ENCODE measurements at places on chromosomes 6 and 20. TPM values are rescaled to one million over a fixed set of nuclear protein-coding genes. Genes with fewer than 3 reads are reported as not detected.

DNA sequence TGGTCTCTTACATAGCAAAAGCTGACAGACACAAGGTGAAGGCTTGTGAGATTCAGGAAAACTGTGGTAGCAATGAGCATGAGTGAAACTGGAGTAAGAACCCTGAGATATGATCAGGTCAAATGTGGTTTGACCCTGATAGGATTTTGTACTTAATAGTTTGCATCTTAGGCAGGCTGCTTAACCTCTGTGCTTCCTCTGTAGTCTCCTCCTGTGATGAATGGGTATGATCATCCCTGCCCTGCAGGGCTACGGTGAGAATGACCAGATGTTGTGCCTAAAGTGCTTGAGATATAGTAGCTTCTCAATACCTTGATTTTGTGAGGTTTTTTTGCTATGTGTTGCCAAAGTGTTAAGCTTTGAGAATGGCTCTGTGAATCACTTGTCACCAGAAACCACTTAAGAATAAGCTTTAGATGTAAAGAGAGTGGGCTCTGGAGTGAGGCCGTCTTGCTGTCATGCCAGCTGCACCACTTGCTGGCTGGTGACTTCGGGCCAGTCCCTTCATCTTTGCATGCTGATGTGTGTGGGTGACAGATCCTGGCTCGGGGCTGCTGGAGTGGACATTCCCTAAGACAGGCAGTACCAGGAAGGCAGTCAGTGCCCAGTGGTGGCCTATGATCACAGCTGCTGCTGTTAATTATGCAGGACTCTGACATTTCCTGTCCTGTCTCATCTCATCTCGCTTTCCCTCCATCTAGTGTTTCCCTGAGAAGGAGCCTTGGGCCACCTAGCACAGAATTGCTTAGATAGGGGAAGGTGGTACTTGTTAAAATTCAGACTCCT is 254.7 kb downstream of the NFATC2 start:
- no peak overlapping the region for H3K4me3 ChIP-seq
- H3K4me1 ChIP-seq: no peaks in the 10 kb centered on the region
- DNase-seq: no peak
- no peaks in the 10 kb centered on the region for H3K36me3 ChIP-seq
- peaks cover 17% of the 10 kb centered on the region for H3K27me3 ChIP-seq

The FRK gene
- under 0.01 TPM for total RNA-seq

- peaks cover 6% of the 10 kb centered on the region for H3K4me1 ChIP-seq
- peak overlapping the region; percentile 70 for H3K27ac ChIP-seq
- DNase-seq: peak; percentile 85
These were observed 269.1 kb downstream of the PHF3 start for GRCh38 chr6:63904650-63905248.

DNA sequence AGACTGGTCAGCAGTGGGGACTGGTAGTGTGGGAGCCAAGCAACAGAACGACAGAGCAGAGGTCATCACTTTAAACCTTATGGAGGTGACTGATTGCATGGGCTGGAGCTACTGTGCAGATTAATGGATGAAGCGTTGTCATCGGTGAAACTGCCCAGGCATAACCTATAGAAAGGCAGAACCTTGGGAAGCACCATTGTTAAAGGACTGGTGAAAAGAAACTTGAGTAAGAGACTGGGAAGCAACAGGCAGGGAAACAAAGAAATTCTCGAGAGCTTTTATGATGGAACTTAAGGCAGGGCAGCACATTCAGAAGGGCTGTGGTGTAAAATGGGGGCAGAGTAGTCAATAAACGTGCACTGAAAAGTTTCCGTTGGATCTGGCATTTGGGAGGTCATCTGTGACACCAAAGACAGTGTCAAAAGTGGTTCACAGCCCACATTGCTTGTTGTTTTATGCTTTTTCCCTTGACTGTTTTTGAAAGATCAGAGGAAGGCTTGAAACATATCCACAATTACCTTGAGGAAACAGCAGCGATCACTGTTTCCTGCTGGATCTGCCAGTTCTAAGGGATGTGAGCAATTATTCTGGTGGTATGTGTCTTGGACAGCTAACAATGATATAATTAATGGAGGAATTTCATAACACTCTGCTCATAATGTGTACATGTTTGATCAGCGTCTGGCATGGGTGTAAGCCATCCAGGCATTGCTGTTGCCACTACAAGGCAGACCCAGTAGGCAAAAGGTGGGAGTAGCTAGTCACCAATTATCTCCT is 62.7 kb downstream of the LRRC1 start:
- no peak for DNase-seq
- no peaks in the 10 kb centered on the region for H3K36me3 ChIP-seq
- H3K4me3 ChIP-seq: no peak overlapping the region
- H3K27ac ChIP-seq: no peak overlapping the region
- H3K27me3 ChIP-seq: no peaks in the 10 kb centered on the region

The PGC gene
- total RNA-seq: not detected

DNA sequence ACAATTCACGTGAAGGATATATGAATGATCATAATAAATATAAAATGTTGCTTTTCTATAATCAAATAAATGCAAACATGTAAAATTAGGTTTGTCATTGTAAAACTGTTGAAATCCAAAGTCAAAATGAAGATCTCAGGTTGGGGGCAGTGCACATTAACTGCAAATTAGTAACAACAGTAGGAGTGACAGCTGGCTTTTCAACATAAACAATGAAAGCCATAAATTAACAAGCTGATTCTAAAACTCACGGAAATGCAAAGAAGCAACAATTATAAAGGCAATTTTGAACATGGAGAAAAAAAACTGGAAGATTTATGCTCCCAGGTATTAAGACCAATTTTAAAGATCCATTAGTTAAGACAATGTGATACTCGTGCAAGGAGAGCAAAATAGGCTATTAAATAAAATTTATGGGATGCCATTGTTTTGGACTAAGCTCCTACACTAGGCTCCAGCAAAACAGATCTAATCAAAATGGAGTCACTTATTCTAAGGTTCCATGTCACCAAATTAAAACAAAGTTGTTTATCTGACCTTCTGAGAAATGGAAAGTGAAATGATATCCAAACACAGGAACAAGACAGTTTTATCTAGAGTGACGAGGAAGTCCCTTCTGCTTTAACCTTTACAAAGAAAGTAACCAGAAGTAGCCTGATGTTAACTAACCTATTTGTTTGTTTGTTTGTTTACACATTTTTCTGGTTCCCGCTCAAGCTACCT is 770.8 kb downstream of the EPHA7 start:
- no peaks in the 10 kb centered on the region for H3K36me3 ChIP-seq
- DNase-seq: no peak
- no peak overlapping the region for H3K4me3 ChIP-seq
- no peaks in the 10 kb centered on the region for H3K27me3 ChIP-seq
- H3K27ac ChIP-seq: no peak overlapping the region
- no peaks in the 10 kb centered on the region for H3K4me1 ChIP-seq

The MRPS10 gene
- total RNA-seq: 47.0 TPM

- peaks cover 31% of the 10 kb centered on the region for H3K4me1 ChIP-seq
- H3K27ac ChIP-seq: peak overlapping the region; percentile 47
- peak; percentile 57 for DNase-seq
- H3K27me3 ChIP-seq: no peaks in the 10 kb centered on the region
- H3K4me3 ChIP-seq: no peak overlapping the region
- peaks cover 12% of the 10 kb centered on the region for H3K36me3 ChIP-seq
These were observed 39.2 kb upstream of the TLDC2 start for GRCh38 chr20:36836591-36837269.

The NFATC2 gene
- total RNA-seq: 0.28 TPM

The EPPIN gene
- not detected for total RNA-seq

GRCh38 chr6:107564589-107564951 is 74.7 kb downstream of the SOBP start:
- DNase-seq: no peak
- H3K27me3 ChIP-seq: no peaks in the 10 kb centered on the region
- H3K27ac ChIP-seq: no peak overlapping the region
- H3K4me3 ChIP-seq: no peak overlapping the region
- H3K36me3 ChIP-seq: peaks cover 5% of the 10 kb centered on the region
- no peaks in the 10 kb centered on the region for H3K4me1 ChIP-seq

GRCh38 chr6:162337412-162337811 is 390.2 kb downstream of the PRKN start:
- no peaks in the 10 kb centered on the region for H3K36me3 ChIP-seq
- no peaks in the 10 kb centered on the region for H3K4me1 ChIP-seq
- H3K27me3 ChIP-seq: no peaks in the 10 kb centered on the region

The MUC21 gene
- not detected for total RNA-seq

- no peaks in the 10 kb centered on the region for H3K4me1 ChIP-seq
- no peaks in the 10 kb centered on the region for H3K36me3 ChIP-seq
- H3K4me3 ChIP-seq: no peak overlapping the region
- no peak overlapping the region for H3K27ac ChIP-seq
- DNase-seq: peak; percentile 78
- no peaks in the 10 kb centered on the region for H3K27me3 ChIP-seq
These were observed 25.4 kb downstream of the DOP1A start for GRCh38 chr6:83092756-83093399.

GRCh38 chr6:35370124-35370741 is 27.9 kb downstream of the PPARD start:
- peaks cover 26% of the 10 kb centered on the region for H3K4me1 ChIP-seq
- no peaks in the 10 kb centered on the region for H3K27me3 ChIP-seq
- H3K36me3 ChIP-seq: peaks cover 9% of the 10 kb centered on the region
- no peak overlapping the region for H3K4me3 ChIP-seq
- peak overlapping the region; percentile 76 for H3K27ac ChIP-seq
- peak; percentile 95 for DNase-seq

GRCh38 chr6:132936646-132937045 is 122.3 kb downstream of the RPS12 start:
- no peak for DNase-seq
- no peaks in the 10 kb centered on the region for H3K36me3 ChIP-seq
- H3K27me3 ChIP-seq: no peaks in the 10 kb centered on the region
- H3K27ac ChIP-seq: no peak overlapping the region
- H3K4me3 ChIP-seq: no peak overlapping the region
- peaks cover 7% of the 10 kb centered on the region for H3K4me1 ChIP-seq

- no peak overlapping the region for H3K27ac ChIP-seq
- H3K4me1 ChIP-seq: peaks cover 3% of the 10 kb centered on the region
- peaks cover 3% of the 10 kb centered on the region for H3K27me3 ChIP-seq
These were observed 22.6 kb downstream of the ETV7 start for GRCh38 chr6:36364669-36365479.

DNA sequence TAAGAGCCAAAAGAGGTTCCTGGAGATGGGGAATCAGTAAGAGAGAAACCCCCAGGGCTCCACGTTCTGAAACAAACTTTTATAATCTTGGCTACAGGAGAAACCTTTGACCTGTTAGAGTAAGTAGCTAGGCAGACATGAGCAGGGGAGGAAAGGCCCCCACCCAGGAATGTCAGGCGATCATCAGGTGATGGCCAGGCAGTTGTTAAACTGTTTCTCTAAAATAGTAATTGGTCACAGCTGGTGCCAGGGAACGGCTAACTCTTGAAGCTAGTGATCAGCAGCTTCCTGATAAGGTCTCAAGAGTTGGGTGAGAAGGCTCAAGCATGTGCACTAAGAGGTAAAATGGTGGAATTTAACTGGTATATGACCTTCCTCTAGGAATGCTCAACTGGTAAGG is 263.8 kb downstream of the HDGFL1 start:
- no peak overlapping the region for H3K27ac ChIP-seq
- peaks cover 4% of the 10 kb centered on the region for H3K4me1 ChIP-seq
- no peak overlapping the region for H3K4me3 ChIP-seq

- H3K4me3 ChIP-seq: no peak overlapping the region
- H3K36me3 ChIP-seq: no peaks in the 10 kb centered on the region
- H3K27ac ChIP-seq: no peak overlapping the region
- peaks cover 10% of the 10 kb centered on the region for H3K4me1 ChIP-seq
These were observed 330.7 kb downstream of the COL12A1 start for GRCh38 chr6:74875193-74875592.

The C20orf202 gene
- not detected for total RNA-seq

- peaks cover 3% of the 10 kb centered on the region for H3K36me3 ChIP-seq
- no peaks in the 10 kb centered on the region for H3K27me3 ChIP-seq
- H3K27ac ChIP-seq: no peak overlapping the region
- H3K4me3 ChIP-seq: no peak overlapping the region
These were observed 7.3 kb downstream of the VPS16 start for GRCh38 chr20:2847802-2848201.

DNA sequence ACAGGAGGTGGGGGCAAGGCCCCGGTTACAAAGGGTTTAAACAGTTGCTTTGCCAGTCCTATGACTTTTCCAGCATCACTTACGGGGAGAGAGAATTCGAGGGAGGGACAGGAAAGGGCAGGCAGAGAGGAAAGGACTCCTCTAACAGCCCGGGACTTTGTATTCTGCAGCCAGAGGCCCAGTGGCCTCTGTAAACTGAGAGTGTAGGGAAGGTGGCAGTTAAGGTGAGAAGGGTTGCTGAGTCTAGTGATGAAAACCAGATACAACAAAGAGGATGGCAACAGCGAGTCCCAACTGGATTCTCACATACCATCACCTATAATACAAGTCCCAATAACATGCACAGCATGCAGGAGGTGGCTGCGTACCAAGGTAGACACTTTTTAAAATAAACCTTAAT is 13.5 kb downstream of the PLAGL2 start:
- no peaks in the 10 kb centered on the region for H3K27me3 ChIP-seq
- H3K27ac ChIP-seq: no peak overlapping the region
- peaks cover 8% of the 10 kb centered on the region for H3K4me1 ChIP-seq

GRCh38 chr6:144722925-144723324 is 437.8 kb downstream of the UTRN start:
- no peak overlapping the region for H3K4me3 ChIP-seq
- no peaks in the 10 kb centered on the region for H3K27me3 ChIP-seq
- H3K36me3 ChIP-seq: no peaks in the 10 kb centered on the region
- no peak overlapping the region for H3K27ac ChIP-seq
- no peak for DNase-seq
- H3K4me1 ChIP-seq: peaks cover 4% of the 10 kb centered on the region

DNA sequence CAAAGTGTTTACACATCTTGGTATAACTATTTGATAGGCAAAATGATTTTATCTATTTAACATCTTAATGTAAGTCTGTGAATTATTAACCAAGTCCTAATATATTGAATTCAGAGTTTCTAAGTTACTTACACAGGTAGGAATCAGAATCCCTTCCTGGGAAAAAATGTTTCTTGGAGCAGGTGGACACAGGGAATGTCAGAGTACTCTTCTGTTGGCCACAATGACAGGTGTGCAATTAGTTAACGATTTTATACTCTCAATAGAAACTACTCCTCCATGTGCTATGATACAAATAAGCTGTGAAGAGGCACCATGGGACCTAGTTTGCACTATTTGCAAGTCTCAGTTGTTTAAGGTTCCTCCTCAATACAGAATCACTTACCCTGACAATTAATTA is 821 bp upstream of the TAAR5 start:
- H3K4me3 ChIP-seq: no peak overlapping the region
- no peaks in the 10 kb centered on the region for H3K4me1 ChIP-seq
- H3K27ac ChIP-seq: no peak overlapping the region
- peaks cover 35% of the 10 kb centered on the region for H3K27me3 ChIP-seq
- no peaks in the 10 kb centered on the region for H3K36me3 ChIP-seq
- DNase-seq: no peak

The AGPAT4 gene
- 3.8 TPM for total RNA-seq

GRCh38 chr6:146028252-146028795 is 538 bp upstream of the GRM1 start:
- no peak overlapping the region for H3K27ac ChIP-seq
- H3K36me3 ChIP-seq: no peaks in the 10 kb centered on the region
- H3K4me3 ChIP-seq: no peak overlapping the region
- DNase-seq: peak; percentile 42
- no peaks in the 10 kb centered on the region for H3K4me1 ChIP-seq

The LY6G6F gene
- total RNA-seq: not detected

The ARMC12 gene
- 0.28 TPM for total RNA-seq

The MTFR2 gene
- 0.72 TPM for total RNA-seq

GRCh38 chr6:106290954-106291353 is 34.6 kb downstream of the ATG5 start:
- peaks cover 4% of the 10 kb centered on the region for H3K36me3 ChIP-seq
- no peak overlapping the region for H3K27ac ChIP-seq
- no peak overlapping the region for H3K4me3 ChIP-seq
- no peaks in the 10 kb centered on the region for H3K4me1 ChIP-seq
- no peak for DNase-seq
